ENCODE measurements at places on chromosomes 4 and X.

- DNase-seq: no peak
These were observed 82.8 kb upstream of the LIMCH1 start for GRCh38 chr4:41455206-41455605.

GRCh38 chr4:6608758-6609414, 31.6 kb upstream of the MRFAP1 start:
- no peak for DNase-seq

DNA sequence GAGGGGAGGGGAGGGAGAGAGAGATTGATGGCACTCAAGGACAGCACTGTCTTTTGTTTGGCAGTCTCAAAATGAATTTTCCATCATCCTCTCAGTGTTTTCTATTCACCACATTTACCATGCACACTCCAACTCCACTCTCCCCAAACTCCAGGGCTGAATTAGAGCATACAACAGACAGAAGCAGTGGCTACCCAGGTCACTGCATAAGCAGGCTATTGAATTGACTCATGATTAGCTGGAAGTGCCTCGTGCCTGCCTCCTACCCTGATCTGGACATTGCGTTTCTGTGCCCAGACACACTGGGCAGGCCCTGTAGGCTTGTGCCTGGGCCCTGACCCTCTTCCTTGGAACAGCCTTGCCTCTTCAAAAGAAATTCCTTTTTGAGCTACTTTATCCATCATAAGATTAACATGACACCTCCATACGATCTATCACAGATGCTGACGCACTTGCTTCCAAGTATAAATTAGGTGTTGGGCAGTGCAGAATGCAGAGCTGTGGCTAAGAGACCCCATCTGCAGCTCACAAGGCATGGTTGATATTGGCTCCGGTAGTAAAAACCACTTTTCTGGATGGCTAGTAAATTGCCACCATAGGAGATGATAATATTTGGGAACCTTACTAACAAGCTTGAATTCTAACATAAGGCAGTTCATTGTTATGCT, 752.9 kb downstream of the RPA4 start:
- DNase-seq: no peak

- DNase-seq: no peak
These were observed 26.4 kb downstream of the MTMR1 start for GRCh38 chrX:150719621-150720020.

- DNase-seq: no peak
These were observed 128.8 kb downstream of the COMMD8 start for GRCh38 chr4:47334652-47335051.

GRCh38 chrX:154815274-154815818, 10.1 kb upstream of the MPP1 start:
- DNase-seq: no peak

- DNase-seq: no peak
These were observed 201.3 kb upstream of the CTSO start for GRCh38 chr4:156154978-156155377.

- peak; percentile 18 for DNase-seq
These were observed 13.2 kb downstream of the MAGED2 start for GRCh38 chrX:54820737-54821136.

GRCh38 chr4:168119890-168120289, 27.6 kb downstream of the ANXA10 start:
- DNase-seq: no peak

DNA sequence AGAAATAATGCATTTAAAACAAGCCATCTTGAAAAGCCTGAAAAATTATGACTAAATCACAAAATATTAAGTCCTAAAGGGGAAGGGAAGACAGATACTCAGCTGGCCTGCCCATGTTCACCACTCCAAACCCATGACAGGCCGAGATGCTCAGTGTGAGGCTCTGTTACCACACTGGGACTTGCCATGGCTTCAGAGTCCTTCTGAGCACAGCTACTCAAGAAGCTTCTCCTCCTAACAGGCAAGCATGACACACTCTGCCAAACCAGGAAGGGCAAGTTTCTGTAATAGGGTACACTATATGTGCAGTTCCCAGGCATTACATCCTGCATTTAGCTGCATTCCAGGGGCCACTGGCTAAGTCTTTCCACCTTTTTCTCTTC, 34.0 kb upstream of the CYBB start:
- no peak for DNase-seq

GRCh38 chr4:121139533-121140222, 24.4 kb downstream of the TNIP3 start:
- no peak for DNase-seq

DNA sequence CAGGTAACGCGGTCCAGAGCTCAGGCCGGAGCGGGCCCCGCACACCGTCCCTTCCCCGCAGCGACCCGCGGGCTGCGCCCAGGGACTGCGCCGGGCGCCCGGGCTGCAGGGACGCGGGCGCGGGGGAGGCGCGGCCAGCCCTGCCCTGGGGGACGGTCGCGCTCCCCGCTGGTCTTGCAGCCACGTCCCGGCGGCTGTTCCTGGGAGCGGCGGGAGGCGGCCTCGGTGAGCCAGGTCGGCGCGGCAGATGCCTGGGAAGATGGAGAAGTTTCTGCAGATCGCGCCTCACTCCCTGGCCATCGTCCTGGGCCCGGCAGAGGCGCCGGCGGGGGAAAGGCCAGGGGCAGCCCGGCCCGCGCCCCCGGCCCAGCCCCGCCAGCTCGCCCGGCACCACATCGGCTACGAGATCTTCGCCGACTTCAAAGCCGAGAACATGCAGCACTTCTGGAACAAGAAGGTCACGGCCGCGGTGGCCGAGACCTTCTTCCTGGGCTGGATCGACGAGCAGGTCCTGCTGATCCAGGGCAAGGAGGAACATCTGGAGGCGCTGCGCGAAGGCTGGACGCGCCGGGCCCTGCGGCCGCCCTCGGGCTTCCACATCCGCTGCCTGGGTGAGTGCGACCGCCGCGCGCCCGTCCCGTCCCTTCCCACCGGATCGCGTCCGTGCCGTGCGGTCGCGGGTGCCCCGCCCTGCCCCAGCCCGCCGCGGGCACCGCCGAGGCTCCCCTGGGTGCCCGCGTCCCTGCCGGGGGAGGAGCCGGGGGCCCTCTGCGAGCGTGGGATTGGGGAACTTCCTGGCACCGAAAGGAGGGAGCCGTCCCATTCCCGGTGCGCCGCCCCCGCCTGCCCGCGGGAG, 107.4 kb upstream of the STOX2 start:
- DNase-seq: peak; percentile 76

DNA sequence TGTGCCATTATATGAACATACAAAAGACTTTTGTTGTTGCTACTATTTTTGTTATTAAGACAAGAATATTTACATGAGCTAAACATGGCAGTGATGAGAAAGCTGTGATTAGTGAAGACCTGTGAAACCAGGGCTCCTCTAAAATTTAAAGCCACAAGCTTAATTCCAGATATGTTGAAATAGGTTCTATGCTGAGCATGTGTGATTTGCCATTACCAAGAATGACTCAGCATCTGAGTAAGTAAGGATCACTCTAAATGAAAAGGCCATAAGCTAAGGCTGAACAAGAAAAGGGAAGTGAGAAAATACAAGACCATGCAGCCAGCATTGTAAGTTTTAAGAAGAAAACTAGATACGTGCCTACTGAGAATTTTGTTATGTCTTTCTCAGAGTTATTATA, 75.9 kb upstream of the CAMK2D start:
- no peak for DNase-seq

DNA sequence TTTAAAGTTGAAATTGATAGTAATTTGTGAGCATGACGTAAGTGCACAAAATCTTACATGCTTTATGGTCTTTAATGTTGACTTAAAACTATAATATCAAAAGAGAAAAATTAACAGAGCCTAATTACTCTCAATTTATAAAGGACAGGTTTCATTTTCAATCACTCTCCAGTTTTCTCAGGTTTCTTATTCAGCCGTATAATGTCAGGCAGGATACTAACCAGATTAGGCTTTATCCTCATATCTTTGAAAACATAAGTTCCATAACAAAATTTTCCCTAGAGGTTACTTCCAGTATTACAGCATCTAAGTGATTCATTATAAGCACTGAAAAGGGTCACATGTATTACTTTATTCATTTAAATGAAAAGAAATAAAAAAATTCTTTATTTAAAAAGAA, 492.1 kb downstream of the PACRGL start:
- DNase-seq: no peak

DNA sequence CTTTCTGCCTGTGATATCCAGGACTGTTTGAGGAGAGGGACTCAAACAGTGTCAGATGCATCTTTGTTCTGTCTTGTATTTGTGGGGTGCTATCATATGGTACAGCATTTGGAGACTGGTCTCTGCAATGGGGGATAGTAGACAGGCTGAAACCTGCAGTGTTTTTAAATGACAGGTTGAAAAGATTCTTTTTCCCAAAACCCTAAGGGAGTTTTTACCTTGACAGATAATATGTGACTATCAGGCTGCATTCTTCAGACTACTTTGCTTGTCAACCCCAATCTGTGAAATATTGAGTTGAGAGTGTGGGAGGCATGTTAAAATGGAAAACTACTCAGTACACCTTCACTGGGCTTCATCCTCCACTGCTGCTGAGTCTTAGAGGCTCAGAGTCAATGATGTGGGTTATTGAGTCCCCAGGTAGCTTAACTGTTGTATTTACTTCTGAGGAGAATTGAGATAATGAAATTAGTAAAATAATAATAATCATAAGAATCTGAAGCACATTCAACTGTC, 274.9 kb downstream of the GASK1B start:
- no peak for DNase-seq

DNA sequence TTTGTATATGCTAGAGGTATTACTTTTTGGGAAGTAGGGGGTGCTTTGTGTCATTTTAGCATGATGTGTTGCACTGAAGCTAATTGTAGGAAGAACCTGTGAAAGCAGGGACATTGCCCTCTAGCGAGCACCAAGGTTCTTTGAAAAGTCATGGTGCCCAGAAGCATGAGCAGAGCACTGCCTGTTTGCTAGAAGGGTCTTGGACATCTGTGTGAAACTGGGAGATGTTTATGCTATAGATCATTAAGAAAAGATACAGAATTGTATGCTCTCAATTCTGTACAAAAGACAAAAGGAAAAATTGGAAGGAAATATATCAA, 14.7 kb downstream of the GRPR start:
- DNase-seq: no peak
